ENCODE measurements at places on chromosomes 2 and 18. TPM values are rescaled to one million over a fixed set of nuclear protein-coding genes. Genes with fewer than 3 reads are reported as not detected.

DNA sequence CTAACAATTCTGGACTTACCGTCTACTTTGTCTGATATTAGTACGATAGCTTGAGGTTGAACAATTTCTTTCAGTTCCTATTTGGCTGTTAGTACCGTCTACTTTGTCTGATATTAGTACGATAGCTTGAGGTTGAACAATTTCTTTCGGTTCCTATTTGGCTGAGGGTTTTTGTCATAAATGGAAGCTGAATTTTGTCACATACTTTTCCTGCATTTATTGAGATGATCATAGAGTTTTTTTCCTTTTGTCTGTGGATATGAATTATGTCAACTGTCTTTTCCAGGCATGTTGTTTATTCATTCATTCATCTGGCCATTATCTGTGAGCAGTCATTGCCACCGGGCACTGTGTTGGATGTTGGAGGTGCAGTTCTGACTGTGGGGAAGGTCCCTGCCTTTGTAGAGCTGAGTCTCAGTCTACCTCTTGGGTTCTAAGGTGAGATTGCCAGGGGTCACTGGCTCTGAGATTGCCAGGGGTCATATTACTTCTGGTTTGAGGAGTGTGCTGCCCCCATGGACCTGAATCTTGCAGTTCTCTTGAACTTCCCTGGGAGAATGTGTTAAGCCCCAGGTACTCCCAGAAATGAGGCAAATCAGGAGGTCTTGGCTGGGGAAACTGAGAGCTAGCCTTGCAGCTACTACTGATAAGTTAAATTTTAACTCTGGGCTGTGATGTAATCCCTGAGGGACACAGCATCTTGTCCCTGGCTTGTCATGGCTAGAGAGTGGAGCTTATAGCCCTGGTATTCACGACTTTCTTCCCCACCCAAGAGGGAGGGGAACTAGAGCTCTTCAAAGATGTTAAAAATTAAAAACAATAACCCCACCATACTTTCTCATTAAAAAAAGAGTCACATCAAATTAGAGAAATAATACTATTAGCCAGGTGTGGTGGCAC lies 89.1 kb upstream of the MBOAT2 start:
- H3K4me3 ChIP-seq, result no peak overlapping the region
- no peaks in the 10 kb centered on the region for H3K27me3 ChIP-seq
- no peaks in the 10 kb centered on the region for H3K36me3 ChIP-seq
- H3K4me1 ChIP-seq, result no peaks in the 10 kb centered on the region
- H3K27ac ChIP-seq, result no peak overlapping the region
- no peak for DNase-seq

- H3K4me3 ChIP-seq, result no peak overlapping the region
- no peaks in the 10 kb centered on the region for H3K36me3 ChIP-seq
- H3K27ac ChIP-seq, result no peak overlapping the region
Observed at GRCh38 chr2:110865188-110865587, 132.8 kb downstream of the ACOXL start.

DNA sequence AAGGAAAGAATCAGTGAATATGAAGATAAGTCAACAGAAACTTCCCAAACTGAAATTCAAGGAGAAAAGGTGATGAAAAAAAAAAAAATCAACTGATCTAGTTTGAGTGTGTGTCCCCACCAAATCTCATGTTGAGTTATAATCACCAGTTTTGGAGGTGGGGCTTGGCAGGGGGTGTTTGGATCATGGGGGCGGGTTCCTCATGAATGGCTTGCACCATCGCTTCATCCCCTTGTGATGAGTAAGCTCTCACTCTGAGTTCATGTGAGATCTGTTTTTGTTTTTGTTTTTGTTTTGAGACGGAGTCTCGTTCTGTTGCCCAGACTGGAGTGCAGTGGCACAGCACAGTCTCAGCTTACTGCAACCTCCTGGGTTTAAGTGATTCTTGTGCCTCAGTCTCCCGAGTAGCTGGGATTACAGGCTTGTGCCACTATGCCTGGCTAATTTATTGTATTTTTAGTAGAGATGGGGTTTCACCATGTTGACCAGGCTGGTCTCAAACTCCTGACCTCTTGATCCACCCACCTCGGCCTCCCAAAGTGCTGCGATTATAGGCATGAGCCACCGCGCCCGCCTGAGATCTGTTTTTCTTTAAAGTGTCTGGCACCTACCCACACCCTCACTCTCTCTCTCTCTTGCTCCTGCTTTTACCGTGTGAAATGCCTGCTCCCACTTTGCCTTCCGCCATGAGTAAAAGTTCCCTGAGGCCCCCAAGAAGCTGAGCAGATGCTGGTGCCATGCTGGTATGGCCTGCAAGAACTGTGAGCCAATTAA lies 4.0 kb upstream of the SLC66A2 start:
- no peak for DNase-seq
- H3K27me3 ChIP-seq, result no peaks in the 10 kb centered on the region
- no peak overlapping the region for H3K27ac ChIP-seq

- H3K4me3 ChIP-seq, result no peak overlapping the region
- no peaks in the 10 kb centered on the region for H3K4me1 ChIP-seq
- H3K36me3 ChIP-seq, result no peaks in the 10 kb centered on the region
- no peaks in the 10 kb centered on the region for H3K27me3 ChIP-seq
- no peak overlapping the region for H3K27ac ChIP-seq
Observed at GRCh38 chr18:76169733-76170132, 325.3 kb downstream of the ZNF516 start.

DNA sequence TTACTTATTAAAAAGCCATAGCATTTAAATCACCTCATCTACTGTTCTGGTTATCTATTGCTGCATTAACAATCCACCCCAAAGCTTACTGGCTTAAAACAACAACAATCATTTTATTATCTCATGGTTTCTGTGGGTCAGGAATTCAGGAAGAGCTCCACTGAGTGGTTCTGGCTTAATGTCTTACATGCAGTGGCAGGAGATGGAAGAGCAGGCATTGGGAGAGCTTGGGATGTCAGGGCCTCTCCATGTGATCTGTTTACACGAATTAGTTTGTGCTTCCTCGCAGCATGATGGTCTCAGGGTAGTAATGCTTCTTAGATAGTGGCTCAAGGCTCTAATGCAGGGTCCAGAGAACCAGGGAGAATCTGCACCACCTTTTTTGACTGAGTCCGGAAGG lies 14.4 kb upstream of the REL start:
- no peak overlapping the region for H3K27ac ChIP-seq
- no peaks in the 10 kb centered on the region for H3K36me3 ChIP-seq
- no peak overlapping the region for H3K4me3 ChIP-seq
- no peak for DNase-seq
- no peaks in the 10 kb centered on the region for H3K4me1 ChIP-seq
- H3K27me3 ChIP-seq, result no peaks in the 10 kb centered on the region

VIT gene
- total RNA-seq, result 29.2 TPM

ACVR2A gene
- 11.5 TPM for total RNA-seq

IL36A gene
- not detected for total RNA-seq

IL1RL1 gene
- total RNA-seq, result 7.4 TPM

PLGLB2 gene
- 0.62 TPM for total RNA-seq

C2orf80 gene
- not detected for total RNA-seq
